Stimulated activated effector memory CD8-positive, alpha-beta T cell treated with anti-CD3 and anti-CD28 coated beads, Interleukin-12 subunit alpha, Interleukin-12 subunit beta, amount 100 ng/mL, for 72 hours (primary cell): ENCODE measurements at places on chromosomes 16 and 17.
A peak's percentile ranks its signal among the peaks of the same experiment; 100 is the strongest.

DNA sequence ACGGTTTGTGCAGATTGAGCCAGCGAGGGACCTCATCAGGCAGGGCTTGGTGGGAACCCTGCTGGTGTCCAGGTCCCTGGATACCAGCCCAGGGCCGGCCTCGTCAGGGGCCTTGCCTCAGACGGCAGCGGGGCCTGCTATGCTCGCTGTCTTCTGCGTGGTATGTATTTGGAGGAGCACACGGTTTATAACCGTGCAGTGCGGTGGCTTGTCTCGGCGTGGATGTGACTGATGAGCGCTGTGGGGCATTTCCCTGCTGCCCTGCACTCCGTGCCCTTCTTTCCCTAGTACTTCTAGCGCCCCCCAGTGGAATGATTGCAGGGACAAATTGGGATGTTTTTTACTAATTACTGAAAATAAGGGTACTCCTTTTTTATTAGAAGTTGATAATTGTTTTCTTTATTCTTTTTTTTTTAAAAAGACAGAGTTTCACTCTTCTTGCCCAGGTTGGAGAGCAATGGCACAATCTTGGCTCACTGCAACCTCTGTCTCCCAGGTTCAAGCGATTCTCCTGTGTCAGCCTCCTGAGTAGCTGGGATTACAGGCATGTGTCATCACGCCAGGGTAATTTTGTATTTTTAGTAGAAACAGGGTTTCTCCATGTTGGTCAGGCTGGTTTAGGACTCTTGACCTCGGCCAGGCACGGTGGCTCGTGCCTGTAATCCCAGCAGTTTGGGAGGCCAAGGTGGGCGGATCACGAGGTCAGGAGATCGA, 15.3 kb downstream of the TBCD start:
- no peak for DNase-seq

DNA sequence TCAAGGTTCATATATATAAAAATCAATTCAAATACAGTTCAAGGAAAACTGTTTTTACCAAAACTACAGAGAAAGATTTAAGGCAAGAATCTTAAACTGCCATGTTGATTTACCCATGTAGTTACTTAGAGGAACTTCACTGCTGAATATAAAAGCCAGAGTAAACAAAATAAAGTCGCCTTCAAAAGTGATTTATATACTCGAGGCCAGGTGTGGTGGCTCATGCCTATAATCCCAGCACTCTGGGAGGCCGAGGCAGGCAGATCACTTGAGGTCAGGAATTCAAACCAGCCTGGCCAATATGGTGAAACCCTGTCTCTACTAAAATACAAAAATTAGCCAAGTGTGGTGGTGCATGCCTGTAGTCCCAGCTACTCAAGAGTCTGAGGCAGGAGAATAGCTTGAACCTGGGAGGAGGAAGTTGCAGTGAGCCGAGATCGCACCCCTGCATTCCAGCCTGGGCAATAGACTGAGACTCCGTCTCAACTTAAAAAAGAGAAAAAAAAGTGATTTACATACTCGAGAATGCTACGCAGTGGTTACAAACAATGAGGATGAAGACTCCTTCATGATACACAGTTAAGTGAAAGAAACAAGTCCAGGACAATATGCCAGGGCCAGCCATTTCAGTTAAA, 54.1 kb upstream of the CNEP1R1 start:
- DNase-seq = no peak

DNA sequence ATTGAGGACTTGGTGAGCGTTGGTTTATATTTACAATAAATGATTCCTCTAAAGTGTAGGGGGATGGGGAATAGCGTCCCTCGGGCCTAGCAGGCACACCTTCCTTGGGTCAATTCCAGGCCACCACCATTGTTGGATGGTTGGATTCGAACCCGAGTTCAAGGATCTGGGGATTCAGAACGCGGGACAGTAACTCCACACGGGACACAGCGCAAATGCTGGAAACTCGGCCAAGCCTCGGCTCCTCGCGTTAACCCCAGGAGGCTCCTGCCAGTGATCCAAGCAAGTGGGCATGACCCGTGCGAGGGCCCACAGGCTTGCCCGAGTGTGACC, 613 bp downstream of the B9D1 start:
- DNase-seq = no peak

DNA sequence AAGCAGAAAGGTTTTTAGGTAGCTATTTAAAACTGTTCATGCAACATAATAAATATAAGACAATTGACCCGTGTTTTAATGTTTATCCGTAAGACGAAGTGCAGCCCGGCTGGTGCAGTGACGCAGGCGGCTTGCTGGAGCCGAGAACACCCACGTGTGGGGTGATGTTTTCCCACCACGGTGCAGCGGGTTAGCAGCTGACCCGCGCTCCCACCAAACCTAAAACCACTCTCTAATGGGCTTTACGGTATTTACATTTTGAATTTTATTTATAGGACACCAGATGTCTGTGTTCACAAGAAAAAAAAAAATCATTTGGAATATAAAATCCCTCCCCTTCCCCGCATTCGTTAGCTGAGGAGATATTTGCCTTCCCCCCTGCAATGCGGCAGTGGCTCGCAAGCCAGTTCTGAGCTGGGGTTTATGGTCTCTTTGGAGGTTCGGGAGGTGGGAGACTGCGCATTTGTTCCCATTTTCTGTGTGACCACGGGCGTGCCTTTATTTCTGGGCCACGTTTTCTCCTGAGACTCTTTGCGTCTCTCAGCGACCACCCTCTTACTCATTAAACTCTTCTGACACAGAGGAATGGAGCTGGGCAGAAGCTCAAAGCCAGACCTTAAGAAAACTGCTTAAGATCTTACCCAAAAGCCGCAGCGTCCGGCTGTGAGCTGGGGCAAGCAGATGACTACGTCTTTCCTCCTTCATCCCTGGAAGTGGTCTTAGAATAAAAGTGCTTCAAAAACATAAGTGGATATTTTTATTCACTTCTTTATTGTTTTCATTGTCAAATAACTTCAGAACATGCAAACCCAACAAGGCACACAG, 301.1 kb downstream of the IRF8 start:
- DNase-seq = no peak

DNA sequence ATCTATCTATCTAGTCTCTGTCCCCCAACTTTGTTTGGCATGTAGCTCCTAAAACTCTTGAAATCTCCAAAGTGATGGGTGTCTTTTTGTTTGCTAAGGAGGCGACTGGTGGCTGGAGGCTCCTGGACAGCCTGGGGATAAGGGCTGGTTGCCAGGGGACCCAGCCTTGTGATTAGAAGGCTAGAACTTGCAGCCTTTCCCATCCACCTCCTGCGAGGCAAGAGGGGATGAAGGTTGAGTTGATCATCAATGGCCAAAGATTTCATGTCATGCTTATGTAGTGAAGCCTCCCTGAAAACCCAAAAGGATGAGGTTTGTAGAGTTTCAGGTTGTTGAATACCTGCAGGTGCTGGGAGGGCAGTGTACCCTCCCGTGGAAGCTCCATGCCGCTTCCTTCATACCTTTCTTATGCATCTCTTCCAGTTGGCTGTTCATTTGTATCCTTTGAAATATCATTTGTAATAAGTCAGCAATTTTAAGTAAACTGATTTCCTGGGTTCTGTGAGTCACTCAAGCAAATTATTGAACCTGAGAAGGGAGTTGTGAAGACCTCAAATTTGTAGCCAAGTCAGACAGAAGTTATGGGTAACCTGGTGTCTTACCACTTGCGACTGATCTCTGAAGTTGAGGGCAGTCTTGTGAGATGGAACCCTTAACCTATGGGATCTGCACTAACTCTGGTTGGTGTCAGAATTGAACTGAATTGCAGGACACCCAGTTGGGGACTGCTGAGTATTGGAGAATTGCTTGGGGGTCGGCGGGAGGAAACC, 202.4 kb downstream of the SEC14L1 start:
- no peak for DNase-seq

DNA sequence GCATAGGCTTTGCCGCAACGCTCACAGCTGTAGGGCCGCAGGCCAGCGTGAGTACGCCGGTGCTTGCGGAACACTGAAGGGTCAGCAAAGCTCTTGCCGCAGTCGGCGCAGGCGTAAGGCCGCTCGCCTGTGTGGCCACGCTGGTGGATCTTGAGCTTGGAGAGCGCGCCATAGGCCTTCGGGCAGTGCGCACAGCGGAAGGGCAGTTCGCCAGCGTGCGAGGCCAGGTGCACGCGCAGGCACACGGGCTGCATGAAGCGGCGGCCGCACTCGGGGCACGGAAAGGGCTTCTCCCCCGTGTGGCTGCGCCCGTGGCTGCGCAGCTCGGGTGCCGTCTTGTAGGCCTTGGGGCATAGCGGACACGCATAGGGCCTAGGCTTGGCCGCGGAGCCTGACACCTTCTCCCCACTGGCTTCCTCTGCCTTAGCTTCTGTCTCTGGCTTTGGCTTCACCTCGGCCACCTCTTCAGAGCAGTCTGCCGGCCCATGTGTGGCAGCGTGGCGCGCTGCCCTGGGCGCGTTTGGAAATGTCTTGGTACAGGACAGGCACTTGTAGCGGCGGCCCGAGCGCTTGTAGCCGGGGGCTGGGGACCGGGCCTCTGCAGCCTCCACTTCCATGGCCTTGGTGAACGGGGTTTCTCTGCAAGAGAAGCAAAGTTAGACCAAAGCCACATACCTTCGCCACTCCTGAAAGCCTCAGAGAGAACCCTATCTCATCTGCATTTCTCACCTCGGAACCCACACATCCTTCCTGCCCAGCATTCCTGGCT, 10.0 kb downstream of the ZNF668 start:
- peak; percentile 77 for DNase-seq

DNA sequence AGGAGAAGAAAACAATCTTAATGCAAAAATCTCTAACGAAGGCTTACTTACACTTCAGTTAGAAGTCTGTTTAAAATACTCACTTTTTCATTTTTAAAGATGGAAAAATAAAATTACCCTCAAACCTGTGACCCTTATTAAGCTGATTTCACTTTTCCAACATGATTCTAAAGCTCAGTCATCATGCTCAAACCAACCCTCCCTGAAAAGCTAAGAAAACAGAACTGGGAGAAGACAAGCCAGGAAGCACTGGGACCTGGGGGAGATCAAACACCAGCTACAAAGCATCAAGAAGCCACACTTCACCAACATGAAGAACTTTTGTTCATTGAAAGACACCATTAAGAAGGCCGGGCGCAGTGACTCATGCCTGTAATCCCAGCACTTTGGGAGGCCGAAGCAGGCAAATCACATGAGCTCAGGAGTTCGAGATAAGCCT, 88.8 kb downstream of the LITAF start:
- no peak for DNase-seq

DNA sequence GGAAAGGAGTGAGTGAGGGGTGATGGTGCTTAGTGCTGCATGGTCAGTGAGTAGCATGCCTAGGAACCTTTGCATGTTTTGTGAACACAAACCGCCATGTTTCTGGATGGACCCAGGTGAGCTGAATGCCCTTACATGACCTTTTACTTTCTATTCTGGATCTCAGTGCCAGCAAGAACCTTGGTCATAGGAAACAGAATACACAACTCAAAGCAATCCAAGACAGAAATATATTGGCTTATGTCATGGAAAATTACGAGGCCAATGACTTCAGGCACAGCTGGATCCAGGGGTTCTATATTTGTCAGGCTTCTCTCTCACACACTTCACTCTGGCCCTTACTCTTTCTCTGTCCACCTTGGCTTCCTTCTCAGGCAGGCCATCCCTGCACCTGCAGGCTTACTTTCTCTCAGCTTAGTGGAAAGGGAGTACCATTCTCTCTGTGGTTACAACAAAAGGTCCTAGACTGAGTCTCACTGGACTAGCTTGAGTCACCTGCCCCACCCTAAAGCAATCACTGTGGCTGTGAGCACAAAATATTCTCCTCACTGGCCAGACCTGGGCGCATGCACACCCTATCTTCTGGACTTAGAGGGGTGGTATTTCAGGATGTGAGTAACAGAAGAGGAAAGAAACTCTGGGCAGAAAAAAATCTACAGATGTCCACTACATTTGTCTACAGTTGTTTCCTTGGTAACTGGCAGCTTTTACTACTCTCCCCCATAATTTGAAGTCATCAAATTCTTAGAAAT, 20.4 kb upstream of the CPNE2 start:
- DNase-seq = no peak

DNA sequence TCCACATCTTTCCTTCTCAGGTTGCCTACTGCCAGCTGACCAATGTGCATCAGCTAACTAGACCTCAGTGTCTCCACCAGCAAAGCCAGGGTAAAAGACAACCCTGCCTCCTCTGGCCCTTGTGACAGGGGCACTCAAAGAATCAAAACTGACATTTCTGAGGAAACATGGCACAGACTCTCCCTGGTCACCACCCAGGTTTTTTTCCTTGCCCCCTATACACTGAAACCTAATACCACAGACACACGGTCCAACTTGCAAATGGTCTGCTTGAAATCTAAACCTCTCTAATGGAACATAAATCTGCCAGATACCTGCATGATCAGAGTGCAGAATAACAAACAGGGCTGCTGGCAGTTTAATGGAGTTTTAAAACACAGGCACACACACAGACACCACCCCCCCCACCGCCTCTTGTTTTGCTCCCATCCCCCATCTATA, 19.5 kb upstream of the CORO6 start:
- DNase-seq = no peak

- no peak for DNase-seq
These were observed 1.5 kb upstream of the TOX3 start for GRCh38 chr16:52548261-52549010.

DNA sequence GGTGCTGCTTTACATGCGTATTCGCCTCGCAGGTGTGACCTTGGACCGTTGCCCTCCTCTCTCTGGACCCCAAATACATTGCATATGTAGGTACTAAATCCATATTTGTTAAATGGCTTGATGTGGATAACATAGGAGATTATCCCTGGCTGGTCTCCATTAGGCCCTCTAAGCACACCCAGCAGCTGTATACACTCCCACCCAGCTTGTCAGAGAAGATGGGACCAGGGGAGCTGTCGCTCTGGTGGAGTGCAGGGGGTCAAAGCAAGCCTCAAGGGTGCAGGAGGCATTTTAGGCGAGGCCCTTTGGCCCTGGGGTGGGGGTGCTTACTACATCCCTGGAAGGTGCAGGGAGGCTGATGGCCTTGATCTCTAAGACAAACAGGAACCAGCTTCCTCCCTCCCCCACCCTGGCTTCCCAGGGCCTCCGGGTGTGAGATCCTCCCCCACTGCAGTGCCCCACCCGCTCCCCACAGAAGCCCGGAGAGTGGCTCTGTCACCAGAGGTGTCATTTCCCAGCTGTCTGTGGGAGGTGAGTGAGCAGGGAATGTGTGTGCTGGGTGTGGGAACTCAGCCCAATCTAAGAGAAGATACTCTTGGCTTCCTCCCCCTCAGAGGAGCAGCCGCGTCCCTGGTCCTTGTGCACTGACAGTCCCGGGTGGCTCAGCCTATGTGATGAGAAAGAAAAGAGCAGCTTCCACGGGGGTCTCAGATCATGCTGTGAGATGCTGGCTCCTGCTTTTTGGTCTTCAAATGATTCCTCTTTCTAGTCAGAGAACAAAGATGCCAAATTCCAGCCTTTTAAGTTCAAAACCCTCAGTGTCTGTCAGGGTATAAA, 1.4 kb upstream of the VAMP2 start:
- DNase-seq = no peak

DNA sequence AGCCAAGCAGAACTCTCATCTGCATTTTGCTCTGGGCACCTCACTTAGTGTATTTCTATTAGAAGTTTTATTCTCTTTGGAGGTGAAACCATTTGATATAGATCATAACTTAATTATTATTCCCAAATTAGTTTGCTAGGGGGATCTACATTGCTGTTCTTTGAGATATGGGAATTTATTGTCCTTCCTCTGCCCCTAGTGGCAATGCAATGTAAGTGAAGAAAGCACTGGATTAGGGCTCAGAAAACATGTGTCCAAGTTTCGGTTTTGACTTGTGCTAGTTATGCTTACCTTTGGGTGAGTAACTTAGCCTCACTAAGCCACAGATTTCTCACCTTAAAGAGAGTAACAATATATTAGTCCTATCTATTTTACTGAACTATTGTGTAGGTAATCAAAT, 2.9 kb downstream of the KRT39 start:
- DNase-seq = no peak

- no peak for DNase-seq
These were observed 23.1 kb downstream of the COPRS start for GRCh38 chr17:31835984-31836383.

- DNase-seq = no peak
These were observed 7.0 kb upstream of the CBFA2T3 start for GRCh38 chr16:88983771-88984687.
